Memory B cell (primary cell): ENCODE measurements at places on chromosomes 6 and 20.

DNA sequence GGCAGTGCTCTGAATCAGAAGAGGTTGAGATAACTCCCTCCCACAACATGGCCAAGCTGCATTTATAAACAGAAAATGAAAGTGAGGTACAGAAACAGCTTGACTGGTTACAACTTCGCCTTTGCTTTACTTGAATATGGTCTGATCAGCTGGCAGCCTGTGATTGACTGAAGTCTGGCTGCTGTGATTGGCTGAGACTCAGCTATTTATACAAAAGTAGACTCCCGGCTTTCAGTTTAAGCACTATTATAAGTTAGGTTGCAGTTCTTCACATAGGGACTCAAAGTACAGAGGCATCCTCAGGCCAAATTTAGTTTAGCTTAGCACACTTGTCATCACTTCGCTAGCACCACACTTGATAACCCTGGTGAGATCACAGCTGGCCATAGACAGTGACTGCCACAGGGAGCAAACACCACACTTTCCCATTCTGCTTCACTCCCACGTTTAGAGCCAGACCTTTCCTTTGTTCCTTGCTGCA is 362.6 kb downstream of the EPM2A start:
- no peak for DNase-seq

DNA sequence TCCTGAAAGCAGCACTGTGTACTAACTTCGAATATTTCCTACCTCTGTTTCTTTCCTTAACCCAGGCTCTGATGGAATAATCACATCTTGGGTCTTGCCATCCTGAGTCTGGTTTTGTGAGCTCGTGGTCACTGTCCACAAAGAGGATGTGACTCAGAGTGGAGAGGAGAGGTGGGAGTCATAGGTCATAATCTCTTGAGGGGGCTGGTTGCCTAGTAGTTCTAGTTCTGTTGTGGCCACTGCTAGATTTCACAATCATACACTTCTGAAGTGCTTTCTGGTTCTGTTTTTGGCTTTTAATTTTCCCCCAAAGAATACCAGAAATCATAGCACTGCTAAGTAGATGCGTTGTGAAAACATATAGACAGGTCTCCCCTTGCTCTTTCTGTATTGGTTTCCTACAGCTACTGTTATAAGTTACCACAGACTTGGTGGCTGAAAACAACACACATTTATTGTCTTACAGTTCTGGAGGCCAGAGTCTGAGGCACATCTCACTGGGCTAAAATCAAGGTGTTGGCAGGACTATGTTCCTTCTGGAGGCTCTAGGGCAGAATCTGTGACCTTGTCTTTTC is 102.8 kb downstream of the NRSN1 start:
- DNase-seq = no peak

DNA sequence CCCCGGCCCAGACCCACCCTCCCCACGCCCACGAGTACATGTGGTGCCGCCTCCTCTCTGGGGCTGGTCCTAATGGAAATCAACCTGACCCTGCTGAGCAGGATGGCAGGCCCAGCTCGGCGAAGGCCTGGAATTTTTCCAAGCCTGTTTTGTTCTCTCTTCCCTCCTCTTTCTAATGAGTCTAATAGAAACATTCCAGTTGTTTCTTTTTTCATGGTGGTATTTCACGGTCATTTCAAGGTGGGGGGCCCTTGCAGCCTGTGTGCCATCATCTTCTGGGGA is 16.6 kb downstream of the SMOC2 start:
- DNase-seq = no peak

- DNase-seq = no peak
Measured at GRCh38 chr6:42715871-42716270, 6.5 kb downstream of the PRPH2 start.

- DNase-seq = no peak
Measured at GRCh38 chr6:148340586-148341297, 1.9 kb upstream of the SASH1 start.

DNA sequence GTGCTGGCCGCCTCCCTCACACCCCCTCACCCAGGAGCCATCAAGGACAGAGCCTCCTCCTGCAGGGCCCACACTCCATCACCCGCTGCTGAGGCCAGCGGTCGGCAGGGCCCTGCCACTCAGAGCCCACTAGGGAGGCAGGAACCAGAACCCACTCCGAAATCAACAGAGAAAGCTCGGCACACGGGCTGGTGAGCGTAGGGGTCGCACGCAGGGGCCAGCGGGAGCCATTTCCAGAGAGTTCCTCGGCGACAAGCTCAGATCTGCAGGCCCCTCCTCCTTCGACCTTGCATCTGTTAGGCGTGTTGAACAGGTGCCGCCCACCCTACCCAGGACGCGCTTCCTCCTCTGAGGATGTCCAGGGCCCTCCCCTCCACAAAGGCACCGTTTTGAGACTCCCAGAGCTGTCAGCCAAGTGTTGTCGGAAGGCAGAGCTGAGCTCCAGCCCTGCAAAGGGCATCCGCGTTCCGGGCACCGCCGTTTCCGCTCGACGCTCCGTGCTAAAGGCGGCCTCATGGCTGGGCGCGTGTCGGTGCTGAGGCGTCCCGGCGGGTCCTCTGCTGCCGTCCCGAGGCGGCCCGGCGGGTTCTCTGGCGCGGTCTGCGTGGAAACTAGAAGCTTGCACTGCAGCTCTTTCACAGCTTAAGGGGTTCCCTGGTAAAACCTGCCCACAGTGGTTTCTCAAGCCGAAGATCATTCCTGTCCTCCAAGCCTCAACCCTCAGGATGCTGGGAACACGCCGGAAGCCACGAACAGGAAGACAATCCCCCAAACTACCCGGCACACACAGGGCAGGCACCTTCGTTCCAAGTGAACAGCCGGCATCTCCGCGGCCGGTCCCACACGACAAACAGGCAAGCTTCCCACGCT is 6.8 kb downstream of the KCNQ2 start:
- DNase-seq = no peak

DNA sequence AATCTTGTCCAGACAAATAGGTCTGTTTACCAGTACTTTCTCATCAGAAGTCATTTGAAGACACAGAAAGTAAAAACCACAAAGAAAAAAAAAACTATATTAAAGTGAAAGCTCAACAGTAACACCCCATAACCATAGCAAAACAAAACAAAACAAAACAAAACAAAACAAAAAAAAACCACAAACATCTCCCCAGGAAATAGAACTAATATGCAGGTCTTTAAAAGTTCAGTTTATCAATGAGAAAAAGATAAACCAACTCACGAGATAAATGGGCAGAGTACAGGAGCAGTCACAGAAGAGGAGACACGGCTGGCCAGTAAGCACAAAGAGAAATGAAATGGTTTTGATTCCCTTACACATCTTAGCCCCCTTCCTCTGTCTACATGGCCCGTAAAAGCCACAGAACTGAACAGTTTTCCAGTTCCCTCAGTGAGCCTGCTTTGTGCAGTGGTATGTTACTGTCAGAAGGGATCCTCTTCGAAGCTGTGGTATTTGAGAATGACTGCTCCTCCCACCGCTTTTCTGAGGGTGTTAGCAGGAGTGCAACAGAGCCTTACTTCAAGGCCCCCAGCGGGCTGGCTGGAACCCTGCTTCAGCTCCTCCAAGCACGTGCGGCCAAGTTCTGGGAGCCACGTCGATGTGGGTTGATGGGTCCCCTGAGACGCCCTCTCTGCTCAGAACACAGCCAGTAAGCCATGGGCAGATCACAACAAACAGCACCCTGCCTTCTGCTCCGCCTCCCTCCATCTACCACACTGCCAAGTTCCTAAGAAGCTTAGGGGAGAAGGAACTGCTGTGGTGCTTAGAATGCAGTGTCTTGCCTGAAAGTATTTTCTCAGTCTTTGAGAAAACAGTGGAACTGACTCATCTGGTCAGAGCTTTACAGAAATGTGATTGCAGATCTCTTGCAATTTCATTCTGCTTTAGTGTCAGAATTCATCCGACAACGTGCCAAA is 14.0 kb downstream of the UST start:
- DNase-seq = peak; percentile 79

DNA sequence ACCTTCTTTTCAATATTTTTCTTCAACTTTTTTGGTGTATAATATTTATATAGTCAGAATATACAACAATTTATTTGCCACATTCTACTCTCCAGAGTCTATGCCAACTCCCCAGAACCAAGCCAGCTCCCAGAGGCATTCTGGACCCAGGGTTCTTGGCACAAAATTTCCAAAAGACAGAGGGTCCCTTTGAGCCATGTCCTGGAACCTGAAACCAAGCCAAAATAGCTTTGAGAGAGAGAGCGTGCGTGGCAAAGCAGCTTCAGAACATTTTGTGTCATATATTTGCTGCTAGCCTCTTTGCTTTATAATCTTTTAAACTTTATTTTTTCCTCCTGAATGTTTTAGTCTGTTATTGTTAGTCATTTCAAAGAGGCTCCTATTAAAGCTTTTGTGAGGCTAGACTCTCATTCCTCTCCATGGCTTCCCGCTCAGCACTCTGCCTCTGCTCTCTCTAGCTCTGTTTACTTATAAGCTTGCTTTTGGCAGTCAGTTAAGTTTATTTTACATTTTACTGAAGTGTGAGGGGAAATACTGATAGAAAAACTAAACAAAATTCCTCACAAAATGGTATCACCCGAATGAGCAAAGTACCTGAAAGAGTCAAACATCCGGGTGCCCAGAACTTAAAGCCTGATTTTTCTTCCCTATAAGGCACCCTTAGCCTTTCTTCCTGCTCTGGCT is 605.1 kb upstream of the ID4 start:
- DNase-seq = no peak

DNA sequence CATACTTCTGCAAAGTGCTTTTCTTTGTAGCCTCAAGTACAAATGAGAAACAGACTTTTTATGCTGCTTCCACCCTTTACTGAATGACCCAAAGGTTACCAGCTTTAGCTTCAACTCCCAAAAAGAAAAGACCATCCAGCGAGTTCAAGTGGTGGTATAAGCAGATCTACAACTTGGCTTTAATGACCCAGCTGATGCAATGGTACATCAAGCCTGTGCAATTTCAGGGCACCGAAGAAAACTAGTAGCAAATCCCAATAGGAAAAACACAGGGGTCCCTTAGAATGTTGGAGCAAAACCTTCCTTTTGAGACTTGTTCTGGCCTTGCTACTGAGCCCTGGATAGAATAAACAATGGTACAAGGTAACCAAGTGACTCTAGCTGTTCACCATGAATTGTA is 33.8 kb downstream of the STX7 start:
- DNase-seq = no peak

DNA sequence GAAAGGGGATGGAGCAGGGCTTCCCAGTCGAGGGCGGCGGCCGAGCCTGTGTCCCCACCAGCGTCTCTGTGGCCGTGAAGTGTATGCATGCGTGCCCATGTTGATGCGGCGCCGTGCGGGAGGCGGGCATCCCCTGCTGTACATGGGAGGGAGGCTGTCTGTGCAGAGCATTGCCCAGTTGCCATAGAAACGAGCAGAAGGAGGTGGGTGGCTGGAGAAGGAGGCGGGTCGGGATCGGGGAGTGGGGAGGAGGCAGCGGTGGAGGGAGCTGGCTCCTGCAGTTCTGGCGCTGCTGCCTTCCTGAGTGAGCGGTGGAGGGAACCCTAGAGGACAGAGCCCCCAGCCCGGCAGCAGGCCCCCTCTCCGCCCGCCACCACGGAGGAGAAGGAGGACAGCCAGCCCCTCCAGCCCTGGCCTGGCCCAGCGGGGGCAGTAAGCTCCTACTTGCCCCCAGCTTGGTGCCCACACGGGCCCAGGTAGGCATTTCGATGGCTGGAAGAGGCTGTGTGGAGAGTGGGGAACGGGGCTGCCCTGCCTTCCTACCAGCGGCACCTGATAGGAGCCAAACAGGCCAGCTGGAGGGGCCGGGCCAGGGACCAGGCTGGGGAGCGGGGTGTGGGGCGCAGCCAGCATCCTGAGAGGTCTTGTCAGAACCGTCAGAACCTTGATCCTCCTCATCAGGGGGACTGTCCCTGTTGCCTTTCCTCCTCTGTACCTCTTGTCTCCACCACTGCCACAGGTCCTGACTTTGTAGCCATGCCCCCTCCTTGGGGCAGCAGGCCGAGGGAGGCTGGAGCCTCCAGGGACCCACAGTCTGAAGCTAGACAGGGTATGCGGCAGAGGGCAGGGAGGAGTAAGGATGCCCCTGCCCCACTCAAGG is 41.3 kb downstream of the SPDEF start:
- no peak for DNase-seq

- no peak for DNase-seq
Measured at GRCh38 chr20:4341804-4342485, 326.6 kb upstream of the RNF24 start.
